ENCODE measurements at places on chromosomes 2 and 18. TPM values are rescaled to one million over a fixed set of nuclear protein-coding genes. Genes with fewer than 3 reads are reported as not detected.

Gene GALR1
- total RNA-seq: not detected

Gene TFPI
- total RNA-seq: 54.7 TPM

Gene MAL
- 19.2 TPM for total RNA-seq

Gene CIB4
- not detected for total RNA-seq

DNA sequence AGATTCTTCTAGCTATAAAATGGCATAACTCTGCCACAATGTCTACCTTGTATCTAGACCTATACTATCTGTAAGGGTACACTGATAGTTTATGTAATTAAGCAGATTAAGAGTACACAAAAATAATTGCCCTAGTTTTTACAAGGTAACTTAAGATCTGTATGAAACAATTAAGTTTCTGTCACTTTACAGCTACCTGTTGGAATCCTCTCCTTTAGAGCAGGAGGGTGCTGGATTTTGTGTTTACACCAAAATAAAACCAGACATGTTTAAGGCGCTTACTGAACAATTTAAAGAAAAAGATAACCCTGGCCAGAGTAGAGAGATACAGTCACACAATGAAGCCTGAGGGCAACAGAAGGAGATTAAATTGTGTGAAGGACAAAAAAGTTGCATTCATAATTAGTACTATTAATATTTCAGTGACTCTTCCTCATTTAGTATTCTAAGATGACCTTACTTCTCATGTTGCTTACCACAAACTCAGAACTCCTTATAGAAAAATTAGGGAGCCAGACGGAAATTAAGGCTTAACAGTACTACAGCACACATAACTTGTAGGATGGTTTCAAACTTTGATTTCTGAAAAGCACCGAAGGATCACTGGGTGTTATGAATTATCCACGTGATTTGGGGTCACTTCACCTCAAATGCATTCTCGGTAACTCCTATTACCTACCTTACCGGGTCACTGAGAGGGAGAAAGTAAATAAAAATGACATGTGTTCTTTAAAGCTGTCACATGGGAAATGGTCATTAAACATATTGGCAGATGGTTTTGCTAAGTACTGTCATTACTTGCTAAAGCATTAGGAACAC is 1.0 kb downstream of the DARS1 start:
- DNase-seq: no peak

- DNase-seq: no peak
Measured at GRCh38 chr2:54767921-54768320, 44.5 kb downstream of the EML6 start.

GRCh38 chr2:69067866-69068265 is 54.9 kb downstream of the ANTXR1 start:
- no peak for DNase-seq

Gene CAVIN2
- total RNA-seq: 52.4 TPM

- DNase-seq: no peak
Measured at GRCh38 chr2:13616616-13617015, 899.9 kb downstream of the TRIB2 start.

Gene ABCG5
- total RNA-seq: not detected

DNA sequence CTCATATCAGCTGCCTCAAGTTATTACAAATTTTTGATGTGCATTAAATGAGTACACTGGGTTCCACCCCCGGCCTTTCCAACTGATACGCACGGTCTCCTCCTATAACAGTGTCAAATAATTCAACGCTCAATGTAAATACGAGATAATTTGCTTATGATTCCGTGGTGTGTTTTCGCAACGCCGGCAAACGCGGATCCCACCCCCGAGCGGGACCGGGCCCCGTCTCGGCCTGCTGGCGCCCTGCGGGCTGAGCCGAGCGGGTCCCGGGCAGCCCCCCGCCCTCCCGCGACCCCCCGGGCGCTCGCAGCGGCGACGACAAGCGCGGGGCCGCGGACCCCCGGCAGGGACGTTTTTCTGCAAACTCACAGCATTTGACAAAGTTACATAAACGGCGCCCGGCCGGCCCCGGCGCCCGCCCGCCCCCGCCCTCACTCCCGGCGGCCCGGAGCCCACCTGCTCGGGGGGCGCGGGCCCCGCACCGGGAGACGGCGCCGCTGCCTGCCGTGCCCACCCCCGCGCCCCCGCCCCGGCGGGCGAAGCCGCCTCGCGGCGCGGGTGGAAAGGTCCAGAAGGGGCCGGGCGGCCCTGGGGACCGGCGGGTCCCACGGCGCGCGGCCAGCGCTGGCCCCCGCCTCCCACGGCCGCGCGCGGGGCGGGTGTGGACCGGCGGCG is 762 bp downstream of the HDAC4 start:
- no peak for DNase-seq

Gene CABYR
- total RNA-seq: 6.7 TPM

Measured in ureter (tissue), 1 donor.